NCI-H2081 treated with DMSO at 0.1 percent for 48 hours (cell line): ENCODE measurements at places on chromosomes 4 and X.

GRCh38 chr4:58111818-58112217, 1001.6 kb upstream of the IGFBP7 start:
- no peak for DNase-seq

- DNase-seq, result peak; percentile 40
Measured at GRCh38 chrX:47366041-47366722, 4.2 kb upstream of the ZNF157 start.

- no peak for DNase-seq
Measured at GRCh38 chr4:186685767-186686183, 37.9 kb downstream of the FAT1 start.

GRCh38 chr4:188177997-188178675, 38.9 kb downstream of the TRIML1 start:
- no peak for DNase-seq

DNA sequence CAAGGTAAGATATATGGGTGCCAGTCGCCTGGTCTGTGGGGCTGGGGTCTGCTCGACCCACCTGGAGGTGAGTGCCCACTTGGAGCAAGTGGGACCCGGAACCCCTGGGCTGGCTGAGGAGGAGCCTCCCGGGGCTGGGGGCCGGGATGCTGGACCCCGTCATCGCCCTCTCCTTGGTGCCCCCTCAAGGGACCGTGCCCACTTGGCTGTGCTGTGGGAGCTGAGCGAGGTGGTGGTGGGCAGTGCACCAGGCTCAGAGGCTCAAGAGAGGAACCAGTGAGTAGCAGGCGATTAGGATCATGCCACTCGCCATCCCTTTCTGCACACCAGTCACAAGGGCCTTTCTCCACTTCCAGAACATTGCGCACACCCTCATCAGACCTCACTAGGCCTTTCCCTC, 203.8 kb upstream of the PSAPL1 start:
- DNase-seq, result no peak

GRCh38 chrX:149223854-149224253, 281.3 kb downstream of the IDS start:
- no peak for DNase-seq

DNA sequence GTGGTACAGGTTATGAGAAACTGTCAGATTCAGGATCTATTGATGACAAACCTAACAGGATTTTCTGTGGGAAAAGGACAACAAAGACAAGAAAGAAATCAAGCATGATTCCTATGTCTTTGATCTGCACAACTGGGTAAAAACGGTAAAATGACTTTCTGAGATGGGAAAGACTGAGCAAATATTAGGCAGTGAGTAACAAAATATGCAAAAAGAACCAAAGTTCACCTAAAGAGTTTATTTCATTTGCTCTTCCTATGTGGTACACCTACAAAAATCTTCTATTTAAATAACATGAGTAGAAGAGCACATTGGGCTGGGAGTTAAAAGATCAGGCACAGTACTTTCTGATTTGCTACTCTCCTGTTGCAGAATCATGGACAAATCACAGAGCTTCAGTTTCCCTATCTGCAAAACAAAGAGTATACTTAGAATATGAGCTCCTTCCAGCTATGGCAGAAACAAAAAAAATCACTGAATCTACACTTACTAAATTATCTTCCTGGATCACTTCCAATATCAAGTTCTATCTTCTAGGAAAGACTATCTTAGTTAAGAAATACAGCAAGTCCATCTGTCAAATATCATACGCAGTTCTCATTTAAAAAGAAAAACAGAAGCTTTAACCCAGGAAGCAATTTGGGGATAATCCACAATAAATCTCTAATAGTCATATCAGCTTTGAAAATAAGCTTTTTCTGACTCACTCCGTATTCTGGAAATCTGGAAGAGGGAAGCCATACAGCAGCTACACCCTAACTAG, 37.4 kb downstream of the NFXL1 start:
- no peak for DNase-seq

GRCh38 chr4:36226430-36227227, 17.7 kb downstream of the ARAP2 start:
- DNase-seq, result no peak

GRCh38 chr4:67371615-67372014, 173.7 kb downstream of the CENPC start:
- no peak for DNase-seq

DNA sequence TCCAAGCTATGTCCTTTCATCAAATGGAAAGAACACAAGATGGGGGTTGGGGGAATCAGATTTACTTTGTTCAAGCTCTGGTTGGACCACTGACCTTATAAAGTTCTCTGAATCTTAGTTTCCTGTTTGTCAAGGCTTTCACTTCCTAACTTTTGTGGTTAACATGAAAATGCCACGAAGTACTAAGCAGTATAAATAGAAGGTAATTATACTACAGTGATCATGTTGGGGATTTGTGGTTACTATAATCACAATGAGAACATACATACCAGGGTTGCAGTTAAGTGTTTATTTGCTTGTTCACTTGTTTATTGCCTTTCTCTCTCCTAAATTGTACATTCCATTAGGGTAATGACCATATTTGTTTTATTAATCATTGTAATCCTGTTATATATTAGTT, 53.2 kb downstream of the SPRY1 start:
- no peak for DNase-seq

DNA sequence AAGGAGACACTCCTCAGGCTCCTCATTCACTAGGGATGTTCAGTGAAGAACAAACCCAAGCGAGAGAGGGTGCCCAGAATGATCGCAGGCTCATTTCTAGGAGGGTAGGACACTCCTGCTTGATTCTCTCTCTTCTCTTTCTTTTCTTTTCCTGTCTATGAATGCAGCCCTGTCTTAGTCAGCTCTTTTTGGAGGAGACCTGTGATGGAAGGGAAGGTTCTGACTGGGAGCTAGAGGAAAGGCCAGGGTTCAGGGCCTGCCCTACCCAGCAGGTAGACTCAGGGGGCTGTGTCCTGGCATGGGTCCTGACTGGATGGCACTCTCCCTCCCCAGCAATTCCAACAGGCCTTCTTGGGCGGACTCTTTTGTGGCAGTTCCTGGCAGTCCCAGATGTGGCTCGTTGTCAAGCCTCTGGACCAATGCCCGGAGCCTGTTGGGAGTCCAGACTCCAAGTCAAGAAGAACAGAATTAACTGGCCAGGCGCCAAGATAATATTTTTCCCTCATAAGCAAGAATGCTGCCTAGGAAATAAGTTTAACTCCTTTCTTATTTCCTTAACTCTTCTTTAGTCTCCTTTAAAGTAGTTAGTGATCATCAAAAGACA, 139.4 kb upstream of the SCML1 start:
- no peak for DNase-seq

- DNase-seq, result no peak
Measured at GRCh38 chr4:182885022-182885737, 32.0 kb downstream of the DCTD start.

GRCh38 chrX:105190252-105190853, 30.1 kb downstream of the TEX13A start:
- DNase-seq, result no peak

DNA sequence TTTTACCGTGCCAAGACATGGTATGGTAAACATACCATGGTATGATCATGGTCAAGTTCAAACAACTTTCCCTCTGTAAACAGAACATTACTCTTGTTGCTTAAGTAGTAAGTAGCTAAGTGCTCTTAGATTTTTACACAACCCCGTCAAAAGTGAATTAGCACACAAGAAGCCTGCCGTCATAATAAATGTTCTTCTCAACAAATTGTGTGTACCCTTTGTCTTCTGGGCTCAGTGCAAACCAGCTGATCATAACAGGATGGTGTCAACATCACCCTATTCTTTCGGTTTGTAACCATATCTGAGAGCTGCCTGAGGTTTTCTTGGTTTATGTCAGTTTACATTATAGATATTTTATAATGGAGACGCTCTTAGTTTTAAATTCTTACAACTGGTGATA, 28.8 kb downstream of the MSL3 start:
- DNase-seq, result no peak
